Pancreas (tissue), 10 donors: ENCODE measurements at places on chromosomes 1 and 21. TPM values are rescaled to one million over a fixed set of nuclear protein-coding genes. Genes with fewer than 3 reads are reported as not detected.

Gene CYP2J2
- 2.3 TPM for total RNA-seq

Gene NBPF11
- 9.8 TPM for total RNA-seq

Gene RNU1-3
- 5,169 TPM for total RNA-seq

DNA sequence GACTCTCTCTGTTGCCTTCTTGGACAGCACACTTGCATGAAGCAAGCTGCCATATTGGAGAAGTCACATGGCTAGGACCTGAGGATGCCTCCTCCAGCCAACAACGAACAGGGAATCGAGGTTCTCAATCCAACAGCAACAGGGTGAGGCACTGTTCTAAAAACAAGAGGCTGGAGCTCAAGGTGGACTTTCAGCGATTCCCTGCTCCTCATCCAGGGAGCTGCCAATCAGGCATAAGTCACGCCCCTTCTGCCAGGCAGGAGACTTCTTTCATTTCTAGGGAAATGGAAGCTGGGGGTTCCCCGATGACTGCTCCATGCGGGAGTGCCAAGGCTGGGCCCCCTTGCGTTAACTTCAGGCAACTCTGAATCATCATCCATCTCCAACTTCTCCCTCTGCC, 22.7 kb upstream of the IFNAR1 start:
- no peak for DNase-seq

- DNase-seq = no peak
Observed at GRCh38 chr1:30698401-30698981, 24.9 kb downstream of the MATN1 start.

- DNase-seq = no peak
Observed at GRCh38 chr1:5338466-5338865, 653.8 kb downstream of the NPHP4 start.

- DNase-seq = no peak
Observed at GRCh38 chr1:19625291-19625937, 18.7 kb upstream of the NBL1 start.

DNA sequence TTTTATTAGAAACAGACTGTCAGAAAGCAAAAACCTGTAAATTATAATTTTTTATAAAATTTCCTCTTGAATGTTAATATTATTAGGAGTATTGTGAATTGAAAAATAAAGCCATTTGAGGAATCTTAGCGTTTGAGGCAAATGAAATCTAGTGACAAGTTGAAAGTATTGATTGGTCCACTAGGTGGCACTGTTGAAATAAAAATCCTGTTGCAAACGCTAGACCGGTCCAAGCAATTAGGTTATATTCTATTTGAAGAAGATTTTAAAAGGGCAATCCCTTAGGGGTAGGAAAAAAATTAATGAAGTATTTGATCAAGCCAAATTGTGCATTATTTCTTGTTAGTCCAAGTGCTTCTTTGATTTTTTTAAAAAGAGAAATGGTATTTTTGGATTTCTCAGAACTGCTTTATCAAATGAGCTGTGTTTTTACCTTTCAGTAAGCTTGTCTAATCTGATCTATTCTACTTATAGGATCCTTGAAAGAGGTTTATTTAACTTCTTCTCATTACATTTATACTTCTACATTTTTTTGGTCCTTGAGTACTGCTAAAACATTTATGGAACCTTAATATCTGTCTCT, 57.7 kb downstream of the ATG4C start:
- DNase-seq = no peak

DNA sequence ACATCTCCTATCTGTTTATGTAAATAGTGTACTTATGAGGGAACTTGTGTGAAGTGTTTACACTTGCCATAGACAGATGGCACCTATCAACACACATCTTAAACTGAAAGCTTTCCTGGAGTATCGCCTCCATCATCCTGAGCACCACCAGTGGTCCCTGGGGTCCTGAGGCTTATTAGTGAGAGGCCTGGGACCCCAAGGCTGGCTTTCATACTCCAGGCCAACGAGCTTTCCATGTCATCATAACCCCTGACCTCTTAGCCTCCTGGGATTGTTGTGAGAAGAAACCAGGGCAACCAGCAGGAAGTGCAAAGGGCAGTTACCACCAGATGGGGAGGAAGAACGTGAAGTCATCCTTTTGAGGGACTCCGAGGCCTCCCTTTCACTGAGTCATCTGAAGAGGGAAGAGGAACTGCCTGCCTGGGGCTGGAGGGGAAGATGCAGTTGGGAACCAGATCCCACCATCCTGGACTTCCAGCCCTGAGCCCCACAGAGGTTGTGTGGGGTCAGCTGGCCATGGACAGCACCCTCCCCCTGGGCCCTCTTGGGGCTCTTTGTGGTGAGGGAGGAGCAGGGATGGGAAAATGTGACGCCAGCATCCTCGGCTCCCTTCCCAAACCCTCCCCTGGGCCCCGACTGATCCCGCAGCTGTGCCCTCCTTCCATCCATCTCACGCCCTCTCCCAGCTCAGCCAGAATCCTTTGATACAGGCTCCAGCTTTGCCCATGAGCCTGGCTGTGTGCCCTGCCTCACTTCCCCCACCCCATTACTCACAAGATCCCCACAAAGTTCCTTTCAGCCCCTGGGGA, 5.8 kb downstream of the INKA2 start:
- peak; percentile 38 for DNase-seq

DNA sequence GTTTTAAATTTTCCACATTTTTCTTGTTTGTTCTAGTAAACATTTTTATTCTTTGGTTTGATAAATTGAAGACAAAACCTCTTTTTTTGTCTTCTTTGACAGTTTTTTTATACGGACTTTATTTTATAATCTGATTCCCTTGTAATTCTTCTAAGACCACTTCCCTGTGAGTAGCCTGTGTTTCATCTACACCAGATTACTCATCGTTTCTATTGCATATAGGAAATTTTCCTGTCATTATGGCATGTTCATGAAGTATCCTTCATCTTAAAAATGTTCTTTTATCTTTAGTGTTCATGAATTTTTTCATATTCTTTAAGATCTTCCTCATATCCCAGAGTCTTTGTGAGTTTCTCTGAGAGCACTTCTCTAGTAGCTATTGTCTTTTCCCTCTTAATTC, 109.8 kb downstream of the USP25 start:
- DNase-seq = no peak

DNA sequence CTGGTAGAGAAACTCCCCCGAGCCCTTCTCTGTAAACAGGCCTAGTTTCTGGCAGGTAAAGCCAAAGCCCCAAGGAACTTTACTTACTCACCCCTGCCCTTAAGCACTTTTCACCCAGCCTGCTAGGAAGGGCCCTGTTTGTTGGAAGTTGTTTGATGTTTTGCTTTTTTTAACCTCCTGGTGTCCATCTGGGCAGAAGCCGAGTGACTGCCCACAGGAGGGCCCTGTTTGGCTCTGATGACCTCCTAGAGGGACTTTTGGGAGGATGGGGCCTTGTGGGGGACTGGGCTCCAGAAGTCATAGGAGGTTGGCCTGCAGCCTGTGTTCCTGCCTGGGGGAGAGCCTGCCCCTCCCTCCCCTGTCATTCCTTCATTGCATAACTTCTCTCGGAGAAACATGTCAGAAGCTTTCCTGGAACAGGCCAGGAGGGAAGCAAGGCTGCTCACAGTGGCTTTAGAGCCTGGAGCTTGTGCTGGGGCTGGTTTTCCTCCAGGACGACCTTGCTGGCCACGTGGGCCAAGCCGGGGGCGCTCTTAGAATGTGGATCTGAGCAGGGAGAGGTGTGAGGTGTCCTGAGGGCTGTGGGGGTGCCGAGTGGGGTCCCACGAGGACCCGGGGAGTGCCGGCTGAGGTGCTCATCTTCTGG, 33.9 kb downstream of the COQ8A start:
- peak; percentile 79 for DNase-seq

GRCh38 chr1:67566803-67567377, 118.1 kb upstream of the GADD45A start:
- no peak for DNase-seq

GRCh38 chr1:94859174-94859573, 39.0 kb downstream of the SLC44A3 start:
- DNase-seq = no peak

DNA sequence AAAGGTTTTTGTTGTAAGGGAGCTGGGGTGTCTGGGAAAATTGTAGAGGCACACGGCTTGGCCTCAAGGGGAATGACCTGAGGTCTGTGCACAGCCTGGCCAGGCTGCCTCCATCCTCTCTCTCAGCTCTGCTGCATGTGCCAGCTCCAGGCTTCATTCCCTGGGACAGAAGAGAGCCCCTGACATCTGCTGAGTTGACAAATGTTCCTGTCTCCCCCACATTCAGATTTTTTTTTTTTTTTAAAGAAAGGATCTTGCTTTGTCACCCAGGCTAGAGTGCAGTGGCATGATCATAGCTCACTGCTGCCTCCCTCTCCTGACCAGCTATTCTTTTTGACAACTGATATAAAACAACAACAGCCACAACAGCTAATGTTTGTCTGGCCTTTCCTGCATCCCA, 84.4 kb downstream of the PCNX2 start:
- no peak for DNase-seq
